ENCODE measurements at places on chromosomes 16 and 17.

- DNase-seq: no peak
Measured at GRCh38 chr16:89826531-89827382, 1.5 kb upstream of the SPIRE2 start.

DNA sequence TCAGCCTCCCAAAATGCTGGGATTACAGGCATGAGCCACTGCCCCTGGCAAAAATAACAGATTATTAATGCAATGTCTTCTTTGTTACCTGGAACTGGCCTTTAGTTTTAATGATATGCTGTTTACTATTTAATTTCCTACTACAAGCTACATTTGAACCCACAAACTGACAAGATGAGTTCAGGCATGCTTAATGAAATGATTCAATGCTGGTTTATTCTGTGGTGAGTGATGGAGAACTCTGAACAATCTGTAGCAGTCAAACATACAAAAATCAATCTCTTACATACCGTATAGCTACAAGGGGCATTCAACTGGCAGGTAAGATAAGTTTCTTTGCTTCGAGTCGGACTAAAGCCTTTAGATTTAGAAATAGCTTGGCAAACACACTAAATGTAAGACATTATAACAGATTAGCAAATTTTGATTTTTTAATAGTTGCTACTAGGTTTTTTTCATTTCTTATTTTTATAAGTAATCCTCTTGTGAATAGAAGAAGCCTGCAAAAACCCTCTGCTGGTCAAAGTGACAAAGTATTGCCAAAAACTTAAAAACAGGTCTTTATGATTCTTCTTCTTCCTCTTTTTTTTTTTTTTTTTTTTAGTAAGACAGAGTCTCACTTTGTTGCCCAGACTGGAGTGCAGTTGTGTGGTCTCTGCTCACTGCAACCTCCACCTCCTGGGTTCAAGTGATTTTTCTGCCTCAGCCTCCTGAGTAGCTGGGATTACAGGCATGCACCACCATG, 138.5 kb downstream of the SSH2 start:
- DNase-seq: no peak

DNA sequence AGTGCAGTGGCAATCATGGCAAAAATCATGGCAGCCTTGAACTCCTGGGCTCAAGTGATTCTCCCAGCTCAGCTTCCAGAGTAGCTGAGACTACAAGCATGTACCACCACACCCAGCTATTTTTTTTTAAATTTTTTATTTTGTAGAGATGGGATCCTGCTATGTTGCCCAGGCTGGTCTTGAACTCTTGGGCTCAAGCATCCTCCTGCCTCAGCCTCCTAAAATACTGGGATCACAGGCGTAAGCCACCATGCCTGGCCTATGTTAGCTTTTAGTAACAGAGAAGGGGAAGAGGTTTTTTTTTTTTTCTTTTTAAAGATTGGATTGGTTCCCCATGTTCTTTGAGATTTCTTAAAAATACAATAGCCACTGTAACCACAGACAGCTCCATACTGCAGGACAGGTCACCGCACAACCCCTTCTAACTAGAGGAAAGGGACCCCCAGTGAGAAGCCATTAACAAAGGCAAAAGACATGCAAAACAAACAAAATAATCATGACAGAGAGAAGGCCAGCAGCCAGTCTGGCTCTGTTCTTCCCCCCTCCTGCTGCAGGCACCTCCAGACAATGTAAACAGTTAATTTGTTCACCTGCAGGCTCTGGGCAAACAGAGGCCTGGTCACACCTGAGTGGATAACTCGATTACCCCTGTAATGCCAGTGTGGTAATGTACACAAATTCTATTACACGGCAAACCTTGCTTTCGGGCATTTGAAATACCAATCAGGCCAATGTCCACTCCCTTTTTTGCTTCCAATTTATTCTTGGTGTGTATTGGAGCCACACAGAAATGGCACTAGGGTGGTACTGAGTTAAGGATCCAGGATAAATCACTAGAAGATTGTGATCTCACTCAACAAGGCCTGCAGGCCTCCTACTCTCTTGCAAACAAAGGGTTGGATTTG, 52.9 kb downstream of the SNX11 start:
- DNase-seq: no peak

GRCh38 chr16:58384437-58385055, 7.7 kb upstream of the GINS3 start:
- DNase-seq: no peak

DNA sequence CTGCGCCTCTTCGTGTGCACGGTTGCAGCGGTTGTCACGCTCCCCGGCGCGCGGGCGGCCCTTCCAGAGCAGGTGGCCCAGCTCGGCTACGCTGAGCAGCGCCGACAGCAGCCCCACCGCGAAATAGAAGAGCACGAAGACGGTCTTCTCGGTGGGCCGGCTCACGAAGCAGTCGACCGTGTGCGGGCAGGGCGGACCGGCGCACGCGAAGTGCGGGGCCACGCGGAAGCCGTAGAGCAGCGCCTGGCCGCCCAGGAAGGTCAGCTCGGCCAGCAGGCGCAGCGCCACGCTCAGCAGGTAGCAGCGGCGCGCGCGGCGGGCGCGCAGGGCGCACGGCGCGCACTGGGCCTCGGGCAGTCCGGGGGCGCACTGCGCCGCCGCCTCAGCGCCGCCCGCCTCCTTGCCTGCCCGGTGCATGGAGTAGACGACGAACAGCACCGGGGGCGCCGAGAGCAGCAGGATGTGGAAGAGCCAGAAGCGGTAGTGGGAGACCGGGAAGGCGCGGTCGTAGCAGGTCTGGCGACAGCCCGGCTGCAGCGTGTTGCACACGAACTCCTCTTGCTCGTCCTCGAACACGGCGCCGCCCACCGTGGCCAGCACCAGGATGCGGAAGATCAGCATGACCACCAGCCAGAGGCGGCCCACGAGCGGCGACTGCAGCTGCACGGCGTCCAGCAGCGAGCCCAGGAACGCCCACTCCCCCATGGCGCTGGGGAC, 1.3 kb downstream of the GJD3 start:
- DNase-seq: no peak

DNA sequence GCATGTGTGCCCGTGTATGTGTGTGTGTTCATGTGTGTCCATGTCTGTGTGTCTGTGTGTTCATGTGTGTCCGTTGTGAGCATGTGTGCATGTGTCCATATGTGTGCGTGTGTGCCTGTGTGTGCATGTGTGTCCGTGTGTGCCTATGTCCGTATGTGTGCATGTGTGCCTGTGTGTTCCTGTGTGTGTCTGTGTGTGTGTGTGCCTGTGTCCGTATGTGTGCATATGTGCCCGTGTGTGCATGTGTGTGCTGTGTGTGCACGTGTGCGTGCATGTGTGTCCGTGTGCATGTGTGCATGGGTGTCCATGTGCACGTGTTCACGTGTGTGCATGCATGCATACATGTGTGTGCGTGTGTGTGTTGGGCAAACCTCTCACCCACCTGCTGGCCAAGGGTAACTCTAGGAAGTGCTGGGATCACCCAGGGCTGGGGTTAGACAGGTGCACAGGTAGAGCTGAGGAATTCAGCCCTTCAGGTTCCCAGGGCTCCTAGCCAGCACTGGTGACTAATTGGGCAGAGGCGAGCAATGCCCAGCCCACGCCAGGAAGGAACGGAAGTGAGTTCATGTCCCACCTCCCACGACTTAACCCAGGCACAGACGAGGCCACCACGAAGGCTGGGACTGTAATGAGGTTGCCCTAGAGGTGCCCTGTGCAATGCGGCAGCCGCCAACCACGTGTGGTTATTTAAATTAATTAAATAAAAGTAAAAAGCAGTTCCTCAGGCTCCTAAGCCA, 8.2 kb upstream of the CSNK1D start:
- no peak for DNase-seq

DNA sequence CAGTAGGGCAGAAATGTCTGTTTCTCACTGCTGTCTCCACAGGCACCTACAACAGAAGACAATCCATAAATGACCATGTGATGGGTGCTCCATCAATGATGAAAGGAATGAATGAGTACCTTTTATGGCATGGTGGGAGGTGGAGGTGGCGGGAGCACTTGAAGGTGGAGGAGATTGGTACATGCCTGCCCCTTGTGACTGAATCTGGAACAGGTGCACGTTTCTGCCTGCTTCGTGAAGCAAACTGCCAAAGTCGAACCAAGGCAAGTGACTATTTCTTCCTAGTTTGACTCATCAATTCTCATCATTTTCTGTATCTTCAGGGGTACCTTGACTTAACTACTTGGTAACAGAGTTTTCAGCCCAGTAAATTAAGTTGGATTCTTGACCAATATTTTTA, 25.4 kb downstream of the CDRT15 start:
- DNase-seq: no peak

DNA sequence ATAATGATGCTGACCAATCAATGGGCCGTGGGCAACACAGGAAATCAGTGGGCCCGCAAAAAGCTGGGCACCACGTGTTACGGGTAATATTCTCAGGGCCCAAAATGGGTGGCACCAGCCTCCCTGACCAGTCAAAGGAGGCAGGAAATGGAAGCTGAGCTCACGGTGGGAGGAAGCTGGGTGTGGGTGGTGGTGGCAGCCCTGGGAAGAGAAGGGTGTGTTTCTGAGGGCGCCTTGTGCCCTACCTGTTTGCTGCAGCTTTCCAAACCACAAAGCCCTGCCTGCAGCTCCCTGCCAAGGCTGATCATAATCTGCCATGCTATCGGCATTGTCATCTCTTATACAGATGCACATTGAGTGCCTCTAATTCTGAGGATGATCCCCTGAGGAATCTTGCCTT, 457.9 kb downstream of the SLC39A11 start:
- DNase-seq: no peak

GRCh38 chr17:61087024-61087423, 312.6 kb upstream of the TBX2 start:
- no peak for DNase-seq

- no peak for DNase-seq
Measured at GRCh38 chr17:57406131-57406980, 150.0 kb downstream of the MSI2 start.

GRCh38 chr16:8611886-8612600, 9.5 kb upstream of the METTL22 start:
- no peak for DNase-seq

GRCh38 chr16:54286366-54287130, at the start of gene IRX3:
Gene IRX3, minus strand, starts transcription at chr16:54286787. Its CDS starts 737 bp downstream, at chr16:54286050.
- no peak for DNase-seq

DNA sequence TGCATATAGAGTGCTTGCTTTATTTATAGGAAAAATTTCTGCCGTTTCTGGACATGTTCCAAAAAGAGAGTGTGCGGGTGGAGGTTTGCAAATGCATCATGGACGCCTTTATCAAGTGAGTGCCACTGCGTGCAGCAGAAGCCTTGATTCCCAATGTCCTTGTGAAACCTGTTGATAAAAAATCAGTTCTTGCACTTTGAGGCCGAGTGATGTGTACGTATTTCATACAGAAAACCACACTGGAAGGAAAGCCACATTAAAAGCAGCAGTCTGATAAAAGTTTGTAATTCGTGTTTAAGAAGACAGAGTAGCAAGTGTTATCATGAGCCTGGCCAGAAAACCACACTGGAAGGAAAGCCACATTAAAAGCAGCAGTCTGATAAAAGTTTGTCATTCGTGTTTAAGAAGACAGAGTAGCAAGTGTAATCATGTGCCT, 78.0 kb downstream of the KNOP1 start:
- DNase-seq: no peak

DNA sequence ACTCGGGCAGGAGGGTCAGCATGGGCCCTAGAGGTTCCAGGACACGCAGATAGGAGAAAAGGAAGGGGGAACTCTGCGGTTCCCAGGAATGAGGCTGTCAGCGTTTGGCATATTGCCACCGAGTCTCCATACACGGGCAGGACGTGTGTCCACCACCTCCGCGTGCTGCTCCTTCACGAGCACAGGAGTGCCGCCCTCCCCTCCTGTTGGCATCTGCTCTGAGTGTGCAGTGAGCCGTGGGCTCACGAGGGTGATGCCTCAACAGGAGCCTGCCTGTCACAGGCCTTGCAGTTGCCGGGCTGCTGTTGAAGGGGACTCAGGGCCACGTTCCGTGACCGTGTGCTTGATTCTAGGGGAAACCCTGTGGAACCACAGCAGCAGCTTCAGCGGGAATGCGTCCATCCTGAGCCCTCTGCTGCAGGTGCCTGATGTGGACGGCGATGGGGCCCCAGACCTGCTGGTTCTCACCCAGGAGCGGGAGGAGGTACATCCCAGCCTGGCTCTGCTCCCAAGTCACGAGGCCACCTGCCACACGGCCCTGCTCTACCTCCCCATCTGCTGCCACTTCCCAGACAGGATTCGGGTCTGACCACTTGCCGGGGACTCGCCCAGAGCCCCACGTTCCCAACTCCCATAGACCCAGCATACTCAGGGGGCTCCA, 14.6 kb downstream of the RGS11 start:
- no peak for DNase-seq

Measured in GM12864 (cell line).